AG10803 (cell line): ENCODE measurements at places on chromosomes 6 and 20.
A peak's percentile ranks its signal among the peaks of the same experiment; 100 is the strongest.

DNA sequence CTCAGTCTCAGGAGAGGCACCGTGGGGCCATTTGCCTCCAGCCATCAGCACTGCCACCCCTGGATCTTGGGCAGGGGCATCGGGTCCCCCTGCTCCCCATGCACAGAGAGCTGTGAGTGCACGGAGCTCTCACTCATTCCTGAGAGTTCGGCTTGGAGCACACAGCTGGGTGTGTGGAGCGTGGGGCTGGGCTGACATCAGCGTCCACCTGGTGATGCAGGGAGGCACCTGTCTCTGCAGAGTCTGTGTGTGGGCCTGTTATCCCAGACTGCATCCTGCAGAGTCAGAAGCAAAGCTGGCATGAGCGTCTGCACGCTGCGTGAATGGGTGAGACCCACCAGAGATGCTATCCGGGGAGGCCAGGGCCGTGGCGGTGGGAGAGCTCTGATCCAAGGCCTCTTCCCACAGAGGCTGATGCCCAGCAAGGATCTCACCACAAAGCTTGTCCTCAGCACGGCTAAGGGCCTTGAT lies 248.8 kb upstream of the AFDN start:
- DNase-seq: no peak

- peak; percentile 85 for DNase-seq
These were observed 8.5 kb downstream of the TPD52L2 start for GRCh38 chr20:63873477-63873971.

DNA sequence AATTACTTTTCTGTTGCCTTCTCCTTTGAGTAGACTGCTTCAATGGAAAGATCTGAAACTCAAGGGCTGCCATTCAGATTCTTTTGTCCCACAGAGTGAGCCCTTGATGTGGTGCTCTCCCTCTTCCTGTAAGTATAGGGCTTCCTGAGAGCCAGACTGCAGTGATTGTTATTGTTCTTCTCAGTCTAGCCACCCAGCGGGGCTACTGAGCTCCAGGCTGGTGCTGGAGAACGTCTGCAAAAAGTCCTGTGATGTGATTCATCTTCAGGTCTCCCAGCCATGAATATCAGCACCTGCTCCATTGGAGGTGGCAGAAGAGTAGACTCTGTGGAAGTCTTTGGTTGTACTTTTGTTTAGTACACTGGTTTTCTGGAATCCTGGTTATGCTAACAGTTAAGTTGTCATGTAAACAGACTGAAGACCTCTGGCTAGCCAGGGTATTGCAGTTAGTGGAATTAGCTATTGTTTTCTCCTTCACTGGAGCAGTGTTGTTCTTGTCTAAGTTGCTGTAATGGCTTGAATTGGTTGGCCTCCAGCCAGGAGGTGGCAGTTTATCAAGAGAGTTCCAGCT lies 240.9 kb downstream of the COL12A1 start:
- DNase-seq: no peak

- no peak for DNase-seq
These were observed 13.0 kb upstream of the MRPS10 start for GRCh38 chr6:42230345-42231321.

GRCh38 chr6:149012040-149012545 lies 265.3 kb downstream of the UST start:
- peak; percentile 99 for DNase-seq

DNA sequence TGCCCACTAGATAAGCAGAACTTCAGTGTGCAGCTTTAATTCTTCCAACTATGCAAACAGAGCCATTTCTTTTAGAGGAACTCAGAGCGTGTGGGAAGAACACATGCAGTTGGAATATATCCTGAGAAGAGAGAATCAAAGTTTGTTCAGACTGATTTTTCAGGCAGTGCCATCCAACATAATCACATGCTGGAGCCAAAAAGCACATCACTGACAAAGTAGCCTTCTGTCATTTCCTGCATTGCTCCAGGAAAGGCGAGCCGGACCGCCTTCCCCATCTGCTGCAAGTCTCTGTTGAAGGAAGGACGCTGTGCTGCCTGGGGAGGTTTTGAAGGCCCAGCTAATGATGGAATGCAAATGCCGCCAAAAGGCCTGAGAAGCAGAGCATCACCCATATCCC lies 98.4 kb downstream of the DOK5 start:
- no peak for DNase-seq

GRCh38 chr6:114428341-114428740 lies 85.5 kb upstream of the HS3ST5 start:
- DNase-seq: no peak

GRCh38 chr6:83708970-83709747 lies at the start of gene SNAP91:
TSS of gene SNAP91 (minus strand) at chr6:83709101. CDS start at chr6:83707927, 1,174 bp downstream.
- DNase-seq: no peak

- DNase-seq: peak; percentile 65
These were observed 29.7 kb downstream of the RPP40 start for GRCh38 chr6:4973982-4974745.

- DNase-seq: peak; percentile 89
These were observed 51.3 kb downstream of the PTPN1 start for GRCh38 chr20:50561379-50562078.

DNA sequence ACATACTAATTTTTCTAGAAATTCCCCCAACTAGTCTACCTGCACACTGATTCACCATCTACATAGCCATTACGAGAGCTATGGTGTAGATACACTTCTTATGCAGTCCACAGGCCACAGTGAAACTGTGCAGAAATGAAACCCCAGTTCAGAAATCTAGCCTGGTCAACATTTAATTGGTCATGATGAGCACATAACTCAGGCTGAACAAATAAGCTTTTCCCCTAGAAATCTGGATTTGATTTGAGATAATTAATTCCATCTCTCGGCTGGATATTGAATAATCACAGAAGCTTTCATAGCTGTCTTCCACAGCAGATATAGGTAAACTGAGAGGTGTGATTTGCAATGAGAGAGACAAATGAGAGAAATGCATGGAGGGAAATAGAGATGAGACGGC lies 22.6 kb upstream of the TINAG start:
- DNase-seq: peak; percentile 66

DNA sequence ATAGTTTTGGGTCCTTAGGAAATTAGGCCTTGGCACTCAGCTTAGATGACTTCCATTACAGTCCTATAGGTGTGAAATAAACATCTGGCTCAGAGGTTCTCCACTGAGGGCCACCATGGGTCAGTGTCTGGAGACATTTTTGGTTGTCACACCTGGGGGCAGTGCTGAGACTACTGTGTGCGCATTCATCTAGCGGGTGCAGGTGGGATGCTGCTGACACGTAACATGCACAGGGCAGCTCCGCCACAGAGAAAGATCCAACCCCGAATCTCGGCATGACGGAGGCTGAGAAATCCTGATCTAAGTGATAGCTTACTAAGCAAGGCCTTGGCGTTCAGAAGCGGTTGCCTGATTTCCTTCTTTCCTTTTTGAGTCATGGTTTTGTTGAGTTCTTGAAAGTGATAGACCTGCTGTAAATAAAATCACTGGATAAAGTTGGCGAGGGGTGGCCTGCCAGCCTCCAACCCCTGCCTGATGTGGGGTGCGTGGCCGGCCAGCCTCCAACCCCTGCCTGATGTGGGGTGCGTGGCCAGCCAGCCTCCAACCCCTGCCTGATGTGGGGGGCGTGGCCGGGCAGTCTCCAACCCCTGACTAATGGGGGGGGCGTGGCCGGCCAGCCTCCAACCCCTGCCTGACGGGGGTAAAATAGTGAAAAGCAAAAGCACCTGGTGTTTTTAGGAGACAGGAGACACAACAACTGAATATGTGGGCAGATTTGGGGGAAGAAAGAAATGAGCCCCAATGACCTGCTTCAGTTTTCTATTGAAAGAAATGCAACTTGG lies 158.1 kb downstream of the CDH26 start:
- no peak for DNase-seq

DNA sequence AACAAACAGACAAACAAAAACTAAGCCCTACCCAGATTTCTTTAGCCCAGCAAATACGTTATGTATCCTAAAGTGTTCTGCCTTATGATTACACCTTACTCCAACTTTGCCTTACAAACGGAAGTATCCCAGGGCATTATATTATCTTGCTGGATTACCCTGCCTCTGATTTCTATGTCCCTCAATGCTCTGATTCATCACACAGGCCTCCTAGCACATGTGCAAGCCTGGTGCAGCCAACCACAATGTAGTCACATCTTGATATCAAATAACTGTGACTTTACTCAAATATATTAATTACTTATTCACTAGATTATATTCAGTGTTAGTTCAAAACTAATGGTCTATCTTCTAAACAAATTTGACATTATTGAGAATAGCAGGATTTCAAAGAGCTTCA lies 598.6 kb downstream of the TBC1D32 start:
- no peak for DNase-seq

DNA sequence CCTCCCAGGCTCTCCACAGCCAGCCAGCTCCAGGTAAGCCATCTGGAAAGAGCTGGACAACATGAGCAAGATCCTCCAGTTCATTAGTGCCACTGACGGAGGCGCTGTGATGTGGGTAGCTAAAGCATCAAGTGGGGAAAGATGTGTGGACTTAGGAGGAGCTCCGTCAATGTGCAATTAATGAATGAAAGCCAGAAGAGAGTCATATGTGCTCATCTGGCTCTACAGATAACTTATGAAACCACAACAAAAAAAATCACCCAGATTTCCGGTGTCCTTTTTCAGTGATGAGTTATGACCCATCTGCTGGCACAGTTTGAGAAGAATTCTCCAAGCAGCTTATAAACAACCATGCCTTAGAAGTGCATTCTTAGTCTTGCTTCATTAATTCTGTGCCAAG lies 311.7 kb upstream of the PLCB4 start:
- DNase-seq: peak; percentile 95

DNA sequence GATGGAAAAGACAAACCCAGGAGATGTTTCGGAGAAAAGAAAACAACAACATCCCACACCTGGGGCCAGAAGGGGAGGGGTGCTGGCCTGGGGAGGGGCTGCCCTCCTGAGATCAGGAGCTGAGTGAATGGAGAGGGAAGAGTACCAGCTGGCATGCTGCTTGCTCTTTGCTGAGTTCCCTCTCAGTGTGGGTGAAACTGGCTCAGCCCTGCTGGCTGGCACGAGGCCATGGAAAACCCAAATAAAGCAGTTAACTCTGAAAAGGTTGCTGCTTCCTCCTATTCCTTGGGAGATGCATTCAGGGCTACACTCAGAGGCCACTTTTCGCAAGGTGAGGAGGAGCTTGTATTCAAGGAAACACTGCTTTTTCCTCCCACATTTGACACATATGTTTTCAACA lies 8.0 kb upstream of the KCNK16 start:
- DNase-seq: no peak

GRCh38 chr6:28334286-28335039 lies 1.5 kb downstream of the ZSCAN31 start:
- DNase-seq: no peak

GRCh38 chr6:7106215-7106751 lies 1.5 kb upstream of the RREB1 start:
- DNase-seq: no peak

GRCh38 chr6:157093536-157093935 lies 229.8 kb downstream of the TMEM242 start:
- no peak for DNase-seq

DNA sequence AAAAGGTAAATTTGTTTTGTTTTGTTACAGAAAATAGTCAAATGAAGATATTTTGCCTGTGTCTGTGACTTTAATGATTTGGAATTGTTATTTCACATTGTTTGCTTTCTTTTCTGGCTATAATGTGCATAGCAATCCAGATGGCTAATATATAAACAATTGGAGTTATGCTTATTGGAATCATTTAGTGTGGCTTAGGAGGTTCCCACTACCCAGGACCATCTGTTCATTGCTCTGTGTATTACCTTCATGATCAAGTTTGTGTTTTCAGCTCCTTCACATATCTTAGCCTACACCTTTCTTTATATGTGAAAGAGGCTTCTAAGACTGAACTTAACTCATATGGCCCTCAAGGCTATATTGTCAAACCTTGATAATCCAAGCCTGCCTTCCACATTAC lies 232.9 kb downstream of the BCKDHB start:
- peak; percentile 32 for DNase-seq

- no peak for DNase-seq
These were observed 127.6 kb downstream of the TTLL2 start for GRCh38 chr6:167452338-167453081.

DNA sequence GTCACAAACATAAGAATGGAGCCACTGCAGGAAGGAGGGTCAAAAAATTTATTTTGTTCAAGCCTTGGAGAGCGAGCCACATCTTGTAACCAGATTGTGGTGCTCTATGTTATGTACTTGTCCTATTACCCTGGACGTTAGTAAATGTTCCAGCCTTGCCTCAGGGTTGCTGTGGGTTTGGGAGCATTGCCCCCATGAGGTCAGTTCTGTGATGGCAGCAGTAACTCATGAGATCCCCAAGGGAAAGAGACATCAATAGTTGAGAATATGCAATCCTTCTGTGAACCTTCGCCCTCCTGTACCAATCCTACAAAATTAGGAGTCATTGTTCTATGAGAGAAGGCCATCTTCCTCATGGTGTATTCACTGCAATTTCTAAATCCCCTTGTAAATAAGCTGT lies 16.4 kb upstream of the CFAP206 start:
- peak; percentile 39 for DNase-seq

DNA sequence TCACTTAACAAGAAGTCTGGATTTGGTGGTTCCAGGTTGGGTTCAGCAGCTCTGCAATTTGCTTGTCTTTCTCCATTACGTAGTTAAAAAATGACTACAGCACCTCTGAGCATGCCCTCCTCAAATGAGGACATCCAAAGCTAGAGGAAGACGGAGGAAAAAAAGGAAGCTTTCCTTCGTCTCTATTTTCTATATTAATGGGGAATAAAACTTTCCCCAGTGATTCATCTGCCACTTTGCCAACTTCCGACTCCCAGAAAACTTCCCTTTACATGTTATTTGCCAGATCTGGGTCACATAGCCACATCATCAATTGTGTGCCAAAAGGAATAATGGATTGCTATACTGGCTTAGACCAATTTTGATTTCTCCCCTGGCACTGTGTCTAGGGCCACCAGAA lies 69.5 kb downstream of the ZFAND3 start:
- DNase-seq: peak; percentile 20

GRCh38 chr6:127367023-127367375 lies 23.6 kb upstream of the ECHDC1 start:
- DNase-seq: no peak

DNA sequence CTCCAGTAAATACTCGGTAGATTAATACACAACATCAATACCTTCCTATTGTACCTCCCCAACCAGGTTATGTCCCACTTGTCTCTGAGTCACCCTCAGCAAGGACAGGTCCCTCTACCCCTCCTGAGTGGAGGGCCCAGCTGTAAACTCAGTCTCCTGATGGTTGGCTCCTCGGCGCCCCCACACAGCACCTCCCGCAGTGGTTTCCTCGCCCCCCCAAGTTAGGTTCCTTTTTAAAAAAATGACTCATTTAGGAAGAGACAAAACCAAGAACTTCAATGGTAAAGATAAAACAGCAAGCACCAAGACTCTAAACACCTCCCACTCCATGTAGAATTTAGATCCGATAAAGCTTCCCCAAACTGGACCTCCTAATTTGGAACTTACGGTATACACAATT lies 83.5 kb downstream of the TRERF1 start:
- DNase-seq: no peak

DNA sequence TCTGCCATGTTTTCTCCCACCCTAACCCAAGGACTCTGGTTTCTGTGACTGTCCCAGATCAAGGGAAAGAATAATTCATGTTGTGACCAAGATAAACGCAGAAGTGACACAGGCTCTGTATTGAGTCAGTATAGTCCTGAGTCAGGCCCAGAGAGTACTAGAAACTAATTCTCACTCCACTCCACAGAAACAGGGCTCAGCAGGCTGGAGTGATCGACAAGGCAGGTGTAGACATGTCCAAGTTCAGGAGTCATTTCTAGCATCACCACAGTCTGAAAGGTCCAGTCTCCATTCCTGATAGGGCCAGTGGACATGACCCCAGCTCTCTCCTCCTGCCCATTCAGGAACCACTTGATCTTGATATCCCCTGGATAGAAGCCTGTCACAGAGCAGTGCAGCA lies 2.7 kb downstream of the HLA-DOB start:
- DNase-seq: no peak
